ENCODE measurements at places on chromosomes 1 and 21.
A peak's percentile ranks its signal among the peaks of the same experiment; 100 is the strongest.

GRCh38 chr1:213381572-213382084 lies 330.6 kb downstream of the RPS6KC1 start:
- no peak for DNase-seq

DNA sequence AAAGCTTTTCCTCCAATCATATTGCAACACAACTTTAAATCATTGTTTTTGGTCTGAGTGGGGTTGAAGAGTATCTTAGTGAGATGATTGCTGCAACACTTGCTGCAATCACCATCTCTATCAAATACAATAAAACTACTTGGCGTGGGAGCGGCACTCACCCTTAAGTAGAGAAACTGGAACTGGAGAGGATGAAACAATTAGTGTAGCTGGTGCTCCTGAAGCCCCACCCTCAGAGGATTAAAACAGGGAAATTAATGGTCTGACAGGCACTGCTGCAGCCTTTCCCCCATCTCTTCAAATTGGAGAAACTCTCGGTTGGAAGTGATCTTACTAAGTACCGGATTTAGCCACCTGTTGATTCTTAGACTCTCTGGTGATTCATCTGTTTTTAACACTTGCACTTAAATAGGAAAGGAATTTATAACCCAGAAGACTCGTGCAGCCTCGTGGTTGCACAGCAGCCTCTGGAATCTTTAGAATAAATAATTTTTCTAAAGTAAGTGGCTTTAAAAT lies 80.5 kb upstream of the KIF26B start:
- DNase-seq, result peak; percentile 24

- no peak for DNase-seq
Observed at GRCh38 chr21:31922881-31923280, 50.1 kb downstream of the HUNK start.

DNA sequence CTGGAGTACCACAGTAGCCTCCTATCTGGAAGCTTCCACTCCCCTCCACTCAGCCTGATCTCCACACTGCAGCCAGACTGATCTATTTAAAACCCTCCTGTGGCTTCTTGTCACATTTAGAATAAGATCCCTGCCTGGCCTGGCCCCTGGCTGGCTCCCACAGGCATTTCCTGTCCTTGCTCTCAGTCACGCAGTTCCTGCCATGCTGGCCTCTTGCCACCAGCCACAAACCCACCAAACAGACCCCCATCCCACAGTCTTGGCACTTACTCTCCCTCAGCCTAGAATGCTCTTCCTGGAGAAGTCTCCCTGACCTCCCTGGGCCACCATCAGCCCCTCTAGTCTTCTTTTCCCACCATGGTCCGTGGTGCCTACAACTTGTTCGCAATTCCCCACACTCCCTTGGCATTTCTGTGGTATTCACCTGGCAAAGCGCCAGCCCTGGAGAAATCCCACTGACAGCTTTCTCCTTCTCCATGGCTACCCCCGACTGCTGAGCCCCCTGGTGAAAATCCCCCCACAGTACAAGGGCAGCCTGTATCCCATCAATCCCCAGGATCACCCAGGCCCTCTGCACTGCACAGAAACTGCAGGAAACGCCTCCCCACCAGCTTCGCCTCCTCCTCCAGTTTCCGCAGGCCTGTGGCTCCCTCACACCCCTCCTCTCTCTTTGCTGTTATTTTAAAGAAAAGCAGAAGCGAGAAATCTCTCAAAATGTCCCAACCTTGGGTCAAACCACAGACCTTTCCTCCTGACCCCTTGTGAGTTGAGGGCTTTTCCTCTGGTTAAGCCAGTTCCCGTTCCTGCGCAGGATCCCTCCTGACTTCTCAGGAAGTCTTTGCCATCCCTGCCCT lies 94.5 kb downstream of the SYT2 start:
- peak; percentile 47 for DNase-seq

- no peak for DNase-seq
Observed at GRCh38 chr1:181002582-181003172, 20.0 kb downstream of the STX6 start.

GRCh38 chr1:67816095-67816475 lies 17.2 kb downstream of the GNG12 start:
- DNase-seq, result no peak

GRCh38 chr1:230713915-230714764 lies at the start of gene AGT:
TSS of gene AGT (minus strand) at chr1:230714122. CDS start at chr1:230710823, 3,299 bp downstream.
- DNase-seq, result peak; percentile 92

GRCh38 chr1:20099533-20099932 lies 19.8 kb downstream of the PLA2G2D start:
- DNase-seq, result no peak

GRCh38 chr1:9004700-9005394 lies 21.4 kb downstream of the SLC2A7 start:
- DNase-seq, result peak; percentile 93

DNA sequence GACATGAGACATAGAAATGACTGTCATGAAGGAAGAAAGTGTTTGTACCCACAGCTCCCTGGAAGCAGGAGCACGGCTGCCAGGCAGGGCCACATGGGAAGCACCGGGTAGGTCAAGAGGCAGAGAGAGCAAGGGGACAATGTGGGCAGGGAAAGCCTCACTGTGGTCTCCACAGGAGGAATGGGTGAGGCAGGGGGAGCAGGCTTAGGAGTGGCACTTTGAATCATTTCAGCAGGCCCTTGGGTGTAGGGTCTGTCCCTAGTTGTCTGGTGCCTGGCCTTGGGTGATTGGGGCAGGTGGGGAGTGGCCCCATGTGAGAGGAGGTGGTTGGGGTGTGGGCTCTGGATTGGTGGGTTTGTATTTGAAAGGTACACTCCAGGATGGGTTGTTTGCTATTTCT lies 83.9 kb downstream of the PCBP3 start:
- DNase-seq, result no peak

DNA sequence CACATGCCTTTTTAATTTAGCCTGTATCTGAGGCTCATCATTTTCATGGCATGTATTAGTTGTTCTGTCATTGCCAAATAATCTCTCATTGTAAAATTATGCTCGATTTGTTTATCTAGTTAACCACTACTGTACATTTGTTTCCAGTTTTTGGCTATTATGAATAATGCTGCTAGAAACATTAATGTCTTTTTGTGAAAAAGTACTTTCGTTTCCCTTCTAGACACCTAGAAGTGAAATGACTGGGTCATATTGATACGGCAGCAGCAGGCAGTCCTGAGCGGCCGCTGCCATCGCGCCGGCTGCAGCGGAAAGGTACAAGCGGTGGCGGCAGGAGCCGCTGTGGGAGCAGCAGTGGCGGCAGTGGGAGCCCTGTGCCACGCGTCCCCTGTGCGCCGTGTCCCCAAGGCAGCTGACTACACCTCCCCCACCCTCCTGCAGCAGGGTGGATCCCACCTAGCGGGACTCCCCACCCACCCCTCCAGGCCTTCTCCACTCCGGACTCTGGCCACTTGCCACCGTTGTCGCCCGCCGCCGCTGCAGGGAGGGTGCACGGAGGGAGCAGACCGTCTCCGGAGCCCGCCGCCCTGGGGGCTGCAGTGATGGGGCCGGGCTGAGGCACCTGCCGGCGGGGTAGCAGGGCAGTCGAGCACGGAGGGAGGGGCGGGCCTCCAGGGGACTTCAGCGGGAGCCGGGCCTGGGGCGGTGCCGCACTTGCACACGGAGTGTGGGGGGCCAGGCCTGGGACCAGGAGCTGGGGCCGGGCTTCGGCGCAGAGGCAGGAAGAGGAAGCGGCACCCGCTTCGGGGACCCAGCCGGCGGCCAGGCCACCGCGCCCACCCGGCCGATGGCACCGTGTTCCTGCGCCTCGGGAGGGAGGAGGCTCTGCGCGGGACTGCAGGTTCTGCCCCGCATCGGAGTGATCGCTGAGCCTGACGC lies 66.8 kb upstream of the RGS7 start:
- peak; percentile 49 for DNase-seq

DNA sequence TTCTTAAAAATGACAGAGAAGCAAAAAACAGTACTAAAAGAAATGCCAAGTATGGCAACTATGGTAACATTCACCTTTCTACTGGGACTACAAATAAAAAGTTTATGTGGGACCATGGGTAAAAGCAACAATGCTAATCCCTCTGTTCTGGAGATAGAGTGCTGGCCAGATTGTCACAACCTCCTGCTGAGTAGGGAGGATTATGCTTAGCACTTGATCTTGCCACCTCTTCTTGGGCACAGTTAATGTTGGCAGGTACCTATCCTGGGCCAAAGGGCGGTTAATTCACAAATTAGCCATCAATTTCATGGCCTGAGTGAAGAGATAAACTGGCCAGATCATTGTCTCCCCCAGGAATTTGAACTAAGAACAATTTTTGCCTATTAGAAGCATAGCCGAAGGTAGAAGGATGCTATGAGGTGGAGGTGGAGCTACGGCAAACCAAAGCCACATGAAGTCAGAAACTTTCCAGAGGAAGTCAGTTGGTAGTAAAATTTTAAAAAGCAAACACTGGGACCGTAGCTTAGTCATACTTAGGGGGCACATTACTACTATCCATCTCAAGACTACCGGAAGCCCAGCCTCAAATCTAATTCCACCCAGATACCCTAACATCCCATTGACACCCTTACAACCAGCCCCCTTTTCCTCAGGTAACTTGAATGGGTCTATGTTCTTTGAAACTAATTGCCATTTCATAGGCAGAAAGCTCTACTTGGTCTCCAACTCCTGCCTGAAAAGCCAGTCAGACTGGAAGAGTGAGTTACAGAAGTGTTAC lies 2.7 kb downstream of the SCYL3 start:
- DNase-seq, result no peak

- no peak for DNase-seq
Observed at GRCh38 chr1:23915466-23915865, 2.3 kb upstream of the CNR2 start.

DNA sequence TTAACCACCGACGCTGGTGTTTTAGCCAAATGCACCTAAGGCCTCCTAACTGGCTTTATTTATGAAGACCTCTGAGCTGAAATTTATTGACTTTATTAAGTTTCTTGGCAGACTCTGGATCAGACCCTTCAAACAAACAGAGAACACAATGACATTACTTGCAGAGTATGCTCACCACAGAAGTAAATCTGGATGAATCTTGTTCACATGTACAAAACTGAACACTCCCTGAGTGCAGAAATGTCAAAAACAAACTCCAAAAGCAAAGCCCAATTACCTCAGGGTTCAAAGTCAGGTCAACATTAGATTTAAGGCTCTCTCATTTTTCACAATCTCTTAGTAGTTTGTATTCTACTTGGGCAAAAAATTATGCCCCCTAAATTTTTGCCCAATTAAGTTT lies 218.6 kb downstream of the SLC45A1 start:
- DNase-seq, result no peak

- no peak for DNase-seq
Observed at GRCh38 chr1:17717594-17718535, 37.3 kb upstream of the ACTL8 start.

DNA sequence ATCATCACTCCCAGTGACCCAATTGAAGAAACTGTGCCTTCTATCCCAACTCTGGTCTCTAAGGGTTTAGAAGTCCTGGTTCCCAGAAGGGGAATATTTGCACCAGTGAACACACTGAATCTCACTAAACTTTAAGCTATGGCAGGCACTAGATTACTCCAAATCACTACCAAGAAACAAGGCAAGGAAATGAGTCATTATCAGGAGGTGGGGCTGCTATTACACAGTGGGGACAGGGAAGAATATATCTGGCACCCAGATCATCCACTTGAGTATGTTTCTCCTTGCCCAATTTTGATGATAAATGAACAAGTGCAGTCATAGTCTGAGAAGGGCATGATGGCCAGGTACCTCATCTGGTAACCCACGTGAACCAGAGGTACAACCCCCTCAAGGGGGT lies 7.0 kb downstream of the MRPL9 start:
- peak; percentile 45 for DNase-seq

GRCh38 chr1:3064296-3064850 lies 4.6 kb upstream of the PRDM16 start:
- no peak for DNase-seq

GRCh38 chr1:157194731-157195520 lies 56.7 kb upstream of the ETV3 start:
- DNase-seq, result no peak

- peak; percentile 55 for DNase-seq
Observed at GRCh38 chr1:89780721-89781120, 40.1 kb upstream of the LRRC8D start.

DNA sequence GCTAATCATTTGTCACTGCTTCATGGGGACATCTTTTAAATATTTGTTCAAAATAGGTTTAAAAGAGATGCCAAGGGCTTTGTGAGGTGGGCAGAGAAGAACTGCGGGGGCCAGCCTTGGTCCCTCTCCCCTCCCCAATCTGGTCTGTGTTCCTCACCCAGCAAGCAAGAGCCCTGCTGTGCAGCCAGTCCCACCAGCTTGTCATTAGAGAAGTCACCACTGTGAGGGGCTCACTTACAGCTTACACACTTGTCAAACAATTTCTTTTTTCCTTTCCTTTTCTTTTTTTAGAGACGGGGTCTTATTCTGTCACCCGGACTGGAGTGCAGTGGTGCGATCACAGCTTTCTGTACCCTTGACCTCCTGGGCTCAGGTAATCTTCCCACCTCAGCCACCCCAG lies 10.4 kb upstream of the CDK18 start:
- DNase-seq, result no peak

- DNase-seq, result no peak
Observed at GRCh38 chr21:24290151-24290833, 1317.0 kb downstream of the MRPL39 start.
